Endodermal cell (in vitro differentiated cells): ENCODE measurements at places on chromosomes 13 and 19. TPM values are rescaled to one million over a fixed set of nuclear protein-coding genes. Genes with fewer than 3 reads are reported as not detected.

SRRM5 gene
- 0.23 to 0.61 TPM (median 0.35 TPM) in 3 replicates for total RNA-seq

DNA sequence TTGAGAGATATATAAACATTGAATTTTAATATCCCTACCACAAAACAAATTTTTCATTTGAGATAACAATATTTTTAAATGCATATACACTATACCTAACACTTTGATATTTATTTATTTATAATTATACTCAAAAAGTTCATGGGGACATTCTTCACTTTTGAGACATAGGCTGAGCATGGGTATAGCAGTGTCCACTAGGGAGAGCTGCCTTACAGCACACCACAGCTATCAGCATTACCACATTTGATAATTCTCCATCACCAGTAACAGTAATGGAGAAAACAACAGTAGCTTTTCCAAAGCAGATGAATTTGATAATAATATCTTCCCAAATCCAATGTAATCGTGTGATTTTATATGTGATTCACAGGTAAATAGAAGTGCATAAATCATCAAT lies 626.1 kb downstream of the DACH1 start:
- peak; percentile 39 for DNase-seq

PGLYRP2 gene
- total RNA-seq: not detected in 2 replicates

DNA sequence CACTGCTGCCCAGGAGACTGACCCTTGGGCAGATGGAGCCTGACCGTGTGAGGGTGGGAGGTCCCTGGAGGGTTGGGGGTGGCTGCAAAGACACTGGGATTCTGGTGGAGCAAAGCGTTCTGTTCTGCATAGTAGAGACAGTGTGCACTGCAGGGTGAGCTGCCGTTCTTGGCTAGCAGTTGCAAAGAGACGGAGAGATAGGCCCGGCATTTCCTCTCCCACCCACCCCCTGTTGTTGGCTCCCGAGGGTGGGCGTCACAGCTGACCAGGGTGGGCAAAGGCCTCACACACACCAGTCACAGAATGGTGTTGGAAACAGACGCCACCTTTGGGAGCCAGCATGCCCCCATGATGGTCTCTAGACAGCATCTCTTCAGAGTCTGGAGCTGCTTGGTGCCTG lies 11.4 kb downstream of the TMEM255B start:
- peak; percentile 24 for DNase-seq

- no peak for DNase-seq
These were observed 179.0 kb downstream of the LACC1 start for GRCh38 chr13:44058624-44059215.

RNF17 gene
- total RNA-seq: not detected in 2 replicates

KASH5 gene
- total RNA-seq: not detected in 3 replicates

DNA sequence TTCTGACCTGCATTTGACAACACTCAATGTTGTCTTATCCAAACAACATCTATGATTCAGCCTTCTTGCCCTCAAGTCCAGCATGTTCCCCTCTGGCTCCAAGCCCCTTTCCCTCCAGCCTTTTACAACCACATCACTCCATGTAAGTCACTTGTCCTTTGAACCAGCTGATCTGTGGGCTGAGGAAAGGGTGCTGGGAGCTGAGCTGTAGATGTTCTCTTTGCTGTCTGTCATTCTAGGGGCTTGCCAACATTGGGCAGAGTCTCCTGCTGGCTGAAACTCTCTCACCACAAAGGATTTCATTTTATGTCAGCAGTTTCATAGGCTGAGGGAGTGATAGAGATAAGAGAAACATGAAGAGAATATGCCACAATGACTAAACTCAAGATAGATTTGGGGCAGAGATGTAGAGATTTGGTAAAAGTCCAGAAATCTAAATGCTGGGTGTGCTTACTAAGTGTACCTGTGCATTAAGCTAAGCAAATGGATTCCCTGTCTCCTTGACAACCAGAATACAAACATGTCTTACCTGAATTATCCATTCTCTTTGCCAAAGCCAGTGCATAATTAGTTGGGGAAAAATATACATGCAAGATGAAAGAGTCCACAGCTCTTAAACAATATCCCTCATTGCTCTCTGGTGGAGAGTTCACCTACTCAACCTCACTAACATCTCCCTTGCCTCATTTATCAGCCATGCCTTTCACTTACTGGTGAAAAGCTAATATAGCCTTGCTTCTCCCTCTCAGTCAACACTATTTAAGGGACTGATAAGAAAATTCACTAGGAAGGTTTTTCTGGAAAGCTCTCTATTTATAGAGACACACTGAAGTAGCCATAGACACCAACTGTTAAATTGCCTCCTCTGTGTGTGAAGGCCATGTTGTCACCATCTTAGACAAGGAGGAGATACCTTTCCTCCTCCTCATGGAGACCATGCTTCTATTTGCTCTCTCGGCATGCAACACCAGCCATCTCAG lies 175.5 kb upstream of the SERP2 start:
- no peak for DNase-seq

DNA sequence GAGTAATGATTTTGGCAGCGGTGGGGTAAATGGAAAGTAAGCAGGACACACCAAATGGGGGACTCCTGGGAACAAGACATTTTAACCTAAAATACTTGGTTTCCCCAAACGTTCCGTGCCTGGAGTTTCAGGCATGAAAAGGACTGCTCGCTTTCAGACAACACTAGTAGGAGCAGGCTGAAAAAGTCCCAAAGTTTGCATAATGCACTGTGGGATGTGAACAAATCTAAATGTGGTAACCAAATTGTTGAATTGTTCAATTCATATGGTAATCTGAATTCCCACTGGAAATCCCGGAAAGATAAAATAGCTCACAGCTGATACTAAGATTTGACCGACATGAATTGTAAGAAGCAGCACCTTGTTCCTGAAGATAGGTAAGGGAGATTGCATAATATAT lies 467.2 kb upstream of the ARGLU1 start:
- DNase-seq: no peak

PLA2G4C gene
- 0.84 to 1.9 TPM (median 1.4 TPM) in 3 replicates for total RNA-seq

DNA sequence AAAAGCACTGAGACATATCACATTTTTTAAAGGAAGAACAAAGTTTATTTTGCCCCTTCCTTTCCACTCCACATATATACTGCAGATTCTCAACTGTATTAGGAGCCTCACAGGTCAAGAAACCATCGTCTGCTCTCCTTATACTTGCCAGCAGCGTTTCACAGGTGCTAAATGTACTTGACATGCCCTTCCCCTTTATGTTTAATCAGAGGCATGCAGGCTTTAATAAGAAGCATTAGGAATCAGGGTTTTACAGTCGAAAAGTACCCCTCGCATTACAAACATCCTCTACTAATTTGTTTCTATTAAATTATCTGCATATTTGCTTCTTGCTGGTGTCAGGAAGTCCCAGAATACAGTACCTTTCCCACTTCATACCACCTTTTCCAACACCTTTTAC lies 3.7 kb upstream of the RAP2A start:
- DNase-seq: no peak

DNA sequence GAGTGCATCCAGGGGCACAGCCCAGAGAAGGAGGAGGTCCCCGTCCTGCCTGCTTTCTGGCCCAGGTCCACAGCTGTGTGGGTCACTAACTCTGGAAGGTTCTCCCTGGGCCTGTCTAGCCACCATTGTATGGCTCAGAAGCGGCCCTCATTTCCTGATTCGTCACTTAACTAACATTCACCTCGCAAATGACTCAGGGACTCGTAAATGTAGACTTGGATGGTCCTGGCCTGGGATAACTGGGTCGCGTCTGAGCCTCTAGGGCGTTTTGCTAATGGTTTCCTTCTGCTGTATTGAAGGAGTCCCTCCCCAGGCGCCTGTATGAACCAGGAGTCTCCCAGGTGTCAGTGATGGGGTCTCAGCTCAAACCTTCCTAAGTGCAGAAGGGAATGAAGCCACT lies 162.8 kb downstream of the ZNF536 start:
- DNase-seq: no peak

SMIM44 gene
- total RNA-seq: not detected in 3 replicates
